ENCODE measurements at places on chromosomes 2 and 18.

DNA sequence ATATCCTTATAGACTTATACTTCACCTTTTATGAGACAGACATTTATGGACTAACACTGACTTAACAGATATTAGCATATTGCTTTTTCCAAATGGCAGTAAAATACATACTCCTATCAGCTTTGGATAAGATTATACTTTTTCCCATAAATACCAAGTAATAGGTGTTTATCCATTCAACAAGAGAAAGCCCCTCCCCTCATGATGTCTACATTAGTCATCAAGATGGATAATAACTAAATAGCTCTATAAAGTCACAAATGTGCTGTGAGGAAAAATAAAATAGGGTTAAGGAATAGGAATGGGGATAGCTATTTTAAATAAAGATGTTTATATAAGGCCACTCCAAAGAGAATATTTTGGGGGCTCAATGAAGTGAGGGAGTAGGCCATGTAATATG is 39.4 kb downstream of the CSRNP3 start:
- no peak for DNase-seq

GRCh38 chr2:215434447-215435279 is 1.2 kb downstream of the FN1 start:
- DNase-seq = no peak

GRCh38 chr18:8611916-8612576 is 2.8 kb downstream of the RAB12 start:
- DNase-seq = no peak

- no peak for DNase-seq
Observed at GRCh38 chr2:166094325-166094724, 33.5 kb downstream of the SCN1A start.

DNA sequence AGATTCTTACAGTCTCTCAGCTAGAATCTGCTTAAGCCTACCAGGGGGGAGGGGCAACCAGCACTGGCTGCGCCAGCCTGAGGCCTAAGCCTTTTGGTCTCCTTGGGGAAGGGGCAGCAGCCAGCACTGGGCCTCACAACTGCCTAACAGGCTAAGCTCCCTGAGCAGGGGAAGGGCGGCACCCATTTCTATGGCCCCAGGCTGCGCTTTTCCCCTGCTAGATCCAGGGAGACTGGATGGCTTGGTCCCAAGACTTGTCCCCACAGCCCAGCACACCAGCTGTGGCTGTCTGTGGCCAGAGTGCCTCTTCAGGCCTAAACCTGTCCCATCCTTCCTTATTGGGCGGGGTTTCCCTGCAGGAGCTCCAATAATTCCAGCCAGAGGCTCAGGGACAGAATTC is 1230.3 kb upstream of the CRIM1 start:
- no peak for DNase-seq

DNA sequence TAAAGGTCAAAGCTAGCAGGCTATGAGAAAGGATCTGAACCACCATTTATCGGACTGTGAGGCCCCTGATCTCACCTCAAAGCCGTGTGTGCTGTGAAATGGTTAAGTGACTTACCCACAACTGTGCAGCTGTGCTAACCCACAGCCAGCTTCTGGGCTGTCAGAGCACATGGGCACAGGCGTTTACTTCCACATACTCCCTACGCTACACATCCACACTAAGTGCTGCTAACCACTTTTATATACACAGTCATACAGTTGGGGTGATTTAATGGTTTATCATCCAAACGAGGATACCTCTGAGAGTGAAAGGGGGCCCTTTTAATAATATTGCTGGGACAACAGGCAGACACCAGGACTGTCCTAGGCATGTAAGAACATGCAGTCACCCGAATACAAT is 37.3 kb downstream of the CYRIA start:
- DNase-seq = no peak

- no peak for DNase-seq
Observed at GRCh38 chr2:131835621-131836091, 308.0 kb downstream of the CCDC74A start.

- DNase-seq = no peak
Observed at GRCh38 chr2:24110660-24111303, 12.4 kb downstream of the PFN4 start.

DNA sequence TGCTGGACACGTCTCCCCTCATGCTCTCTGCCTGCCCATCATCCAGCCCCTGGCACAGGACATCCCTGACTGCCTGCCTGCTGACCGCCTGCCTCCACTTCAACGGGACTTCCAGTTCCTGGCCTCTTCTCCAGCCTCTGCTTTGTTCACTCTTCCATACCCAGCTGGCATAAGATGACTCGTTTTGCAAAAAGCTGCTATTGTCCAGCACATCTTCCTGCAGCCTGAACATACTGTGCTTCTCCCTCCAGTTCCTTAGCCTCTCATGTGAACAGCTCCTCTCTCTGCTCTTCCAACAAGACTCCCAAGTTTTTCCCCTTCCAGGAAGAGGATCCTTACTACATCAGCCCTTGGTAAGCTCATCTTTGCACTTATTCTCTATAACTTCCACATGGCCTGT is 62.4 kb upstream of the SKOR2 start:
- DNase-seq = no peak

- no peak for DNase-seq
Observed at GRCh38 chr18:13539050-13539449, 187.3 kb downstream of the FAM210A start.

GRCh38 chr2:231557571-231558217 is 27.4 kb upstream of the NMUR1 start:
- DNase-seq = peak; percentile 20

DNA sequence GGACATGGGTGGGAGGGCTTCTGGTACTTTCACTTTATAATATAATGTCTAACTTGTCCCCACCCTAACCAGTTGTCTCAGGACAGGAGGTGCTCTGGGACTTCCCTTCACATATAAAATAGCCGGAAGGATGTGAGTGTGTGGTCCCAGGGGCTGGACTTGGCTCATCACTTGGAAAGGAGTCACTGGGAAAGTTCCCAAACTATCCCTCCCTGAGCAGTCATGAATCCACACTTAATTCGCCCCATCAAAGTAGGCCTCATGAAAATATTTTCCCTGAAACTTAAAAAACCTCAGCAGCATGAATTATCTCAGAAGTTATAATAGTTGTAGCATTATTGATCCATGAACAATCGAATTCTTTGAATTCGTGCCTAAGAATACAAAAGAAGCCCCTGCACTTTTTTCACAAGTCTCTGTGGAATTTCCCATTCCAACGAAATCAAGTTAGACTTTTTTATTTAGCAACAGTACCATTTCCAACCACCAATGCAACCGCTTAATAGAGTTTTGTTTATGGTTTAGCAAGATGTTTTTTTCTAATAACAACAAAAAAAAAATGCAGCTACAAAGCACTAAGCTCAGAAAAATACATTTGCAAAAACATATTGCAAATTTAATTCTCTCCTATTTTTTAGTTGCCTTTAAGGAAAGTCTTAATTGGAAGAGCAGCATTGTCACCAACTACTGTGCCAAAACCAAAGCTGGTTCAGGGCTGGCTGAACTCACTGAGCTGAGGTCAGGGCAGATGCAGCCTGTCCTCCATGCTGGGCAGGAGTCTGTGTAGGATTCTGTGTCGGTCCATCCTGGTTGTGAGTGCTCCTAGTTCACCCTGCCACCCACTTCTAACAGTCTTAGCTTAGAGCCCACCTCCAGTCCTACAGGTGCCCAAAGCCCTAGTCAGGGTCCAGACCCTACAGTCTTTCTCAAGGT is 68.8 kb upstream of the SPTBN1 start:
- DNase-seq = no peak

DNA sequence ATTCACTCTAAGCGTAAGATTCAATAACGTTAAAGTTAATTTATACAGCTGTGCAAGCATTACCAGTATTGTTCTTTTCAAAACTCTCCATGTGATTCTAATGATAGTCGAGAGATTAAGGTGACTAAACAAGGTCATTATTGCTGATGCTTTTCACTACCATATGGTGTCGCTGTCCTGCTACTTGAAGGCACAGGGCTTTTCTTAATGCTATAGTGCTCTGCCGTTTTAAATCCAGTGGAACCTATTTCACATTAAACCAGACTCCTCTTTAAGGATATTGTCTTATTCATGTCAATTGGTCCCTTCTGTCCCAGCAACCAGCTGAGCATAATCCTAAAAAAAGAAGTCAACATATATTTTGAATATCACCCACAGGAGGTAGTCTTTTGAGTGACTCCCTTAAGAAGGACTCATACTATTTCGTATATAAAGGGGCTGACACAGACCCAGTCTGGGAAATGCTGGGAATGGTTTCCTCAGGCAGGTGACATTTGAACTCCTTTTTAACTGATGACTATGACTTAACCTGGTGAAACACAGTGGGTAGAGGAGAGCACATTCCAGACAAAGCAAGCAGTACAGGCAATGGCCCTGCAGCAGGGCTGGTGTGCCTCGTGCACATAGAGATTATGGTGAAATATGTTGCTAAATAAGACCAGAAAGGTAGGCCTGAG is 53.9 kb upstream of the CYTIP start:
- no peak for DNase-seq

GRCh38 chr2:191038241-191038725 is 24.3 kb upstream of the STAT1 start:
- no peak for DNase-seq

DNA sequence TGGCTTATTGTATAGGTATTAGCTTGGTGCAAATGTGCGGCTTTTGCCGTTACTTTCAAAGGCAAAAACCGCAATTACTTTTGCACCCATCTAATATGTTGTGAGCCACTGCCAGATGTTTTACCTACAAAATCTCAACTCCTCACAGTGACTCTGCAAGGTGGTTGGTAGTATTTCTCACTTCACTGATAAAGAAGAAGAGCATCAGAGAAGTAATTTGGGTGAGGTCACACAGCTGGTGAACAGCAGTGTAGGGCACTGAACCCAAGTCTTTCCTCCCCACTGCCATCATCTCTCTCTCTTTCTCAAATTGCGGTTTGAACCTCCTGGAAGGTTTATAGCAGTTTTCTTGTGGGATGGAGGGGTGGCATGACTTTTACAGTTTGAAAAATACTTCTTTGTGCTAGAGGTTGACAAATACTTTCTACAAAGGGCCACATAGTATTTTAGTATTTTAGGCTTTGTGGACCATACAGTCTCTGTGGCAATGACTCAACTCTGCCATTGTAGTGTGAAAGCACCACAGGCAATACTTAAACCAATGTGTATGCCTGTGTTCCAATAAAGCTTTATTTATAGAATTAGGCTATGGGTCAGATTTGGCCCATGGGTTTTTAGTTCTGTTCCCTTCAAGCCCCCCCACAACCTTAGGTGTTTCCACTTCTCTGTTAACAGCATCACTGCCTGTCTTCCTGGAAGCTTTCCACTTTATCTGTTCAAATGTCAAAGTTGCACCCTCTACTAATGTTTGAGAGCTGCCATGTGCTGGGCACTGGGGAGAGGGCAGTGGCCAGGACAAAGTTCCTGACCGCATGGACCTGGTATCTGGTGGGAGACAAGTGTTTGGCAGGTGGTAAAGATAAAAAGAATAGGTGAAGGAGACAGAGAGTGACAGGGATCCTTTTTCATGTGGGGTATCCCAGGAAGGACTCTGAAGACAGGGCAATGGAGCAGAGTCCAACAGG is 30.1 kb downstream of the FHOD3 start:
- DNase-seq = no peak

- no peak for DNase-seq
Observed at GRCh38 chr2:182191061-182191460, 205.4 kb downstream of the PPP1R1C start.

DNA sequence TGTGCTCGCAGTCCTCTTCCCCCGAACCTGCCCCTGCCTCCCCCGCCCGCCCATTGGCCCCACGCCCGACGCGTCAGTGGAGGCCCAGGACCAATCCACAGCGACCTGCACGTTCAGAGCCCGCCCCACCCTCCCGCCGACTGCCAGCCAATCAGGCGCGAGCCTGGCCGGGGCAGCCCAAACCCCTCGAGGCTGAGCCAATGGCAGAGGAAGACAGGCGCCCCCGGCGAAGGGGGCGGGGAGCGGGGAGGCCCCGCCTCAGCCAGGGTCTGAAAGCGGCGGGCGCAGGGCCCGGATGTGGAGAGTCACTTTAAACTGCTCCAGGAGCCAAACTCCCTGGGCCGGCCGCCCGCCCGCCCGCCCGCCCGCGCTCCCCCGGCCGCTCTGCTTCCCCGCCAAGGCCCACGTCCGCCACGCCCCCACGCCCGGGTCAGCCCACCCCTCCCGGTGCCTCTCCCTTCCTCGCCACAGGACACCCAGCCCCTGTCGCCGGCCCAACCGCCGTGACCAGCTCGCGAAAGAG is 520 bp downstream of the SAP130 start:
- peak; percentile 99 for DNase-seq

DNA sequence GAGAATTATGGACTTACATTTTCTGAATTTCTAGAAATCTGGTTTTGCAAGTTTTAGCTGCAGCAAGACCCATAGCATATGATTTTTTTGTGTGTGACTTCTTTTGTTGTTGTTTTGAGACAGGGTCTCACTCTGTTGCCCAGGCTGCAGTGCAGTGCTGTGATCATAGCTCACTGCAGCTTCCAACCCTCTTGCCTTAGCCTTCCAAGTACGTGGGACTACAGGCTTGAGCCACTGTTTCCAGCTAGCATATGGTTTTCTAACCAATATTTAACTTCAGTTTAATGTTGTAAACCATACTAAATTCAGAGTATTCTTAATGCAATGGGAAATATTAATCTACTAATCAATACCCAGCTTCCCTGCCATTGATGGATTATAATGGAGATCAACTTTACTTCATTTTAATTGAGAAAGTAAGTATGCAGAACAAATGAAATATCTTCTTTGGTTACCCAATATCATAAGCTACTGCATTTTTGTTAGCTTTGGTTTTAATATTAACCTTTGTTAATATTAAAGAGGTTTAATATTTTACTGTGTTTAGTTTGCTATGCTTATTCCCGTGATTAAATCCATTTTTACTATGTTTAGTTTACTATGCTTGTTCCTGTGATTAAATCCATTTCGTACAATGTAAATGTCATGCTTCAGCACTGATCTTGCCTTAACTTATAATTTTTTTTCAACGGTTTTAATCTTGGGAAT is 273.4 kb upstream of the TMEFF2 start:
- no peak for DNase-seq

- no peak for DNase-seq
Observed at GRCh38 chr2:3771576-3771975, 68.2 kb downstream of the DCDC2C start.

GRCh38 chr2:8682719-8683667 is 1.1 kb downstream of the ID2 start:
- no peak for DNase-seq

DNA sequence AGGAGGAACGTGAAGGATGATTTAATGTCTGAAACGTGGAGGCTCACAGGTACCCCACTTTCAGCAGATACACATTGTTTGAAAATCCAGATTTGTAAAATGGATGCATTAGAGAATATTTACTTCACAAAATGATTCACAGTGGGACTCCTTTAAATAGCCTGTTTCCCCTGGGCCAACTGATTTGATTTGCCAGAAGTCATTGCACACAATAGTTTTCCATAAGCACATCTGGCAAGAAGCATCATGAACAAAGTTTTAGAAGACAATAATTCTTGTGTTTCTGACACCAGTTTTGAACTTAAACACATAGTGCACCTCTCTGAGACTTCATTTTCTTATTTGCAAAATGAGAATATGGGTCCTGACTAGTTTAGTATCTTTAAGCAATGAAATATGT is 451.4 kb upstream of the SLC14A2 start:
- DNase-seq = no peak

Measured in stimulated activated CD4-positive, alpha-beta T cell treated with anti-CD3 and anti-CD28 coated beads, Interleukin-15, amount 100 ng/mL, for 1 hour (primary cell).